ENCODE measurements at places on chromosomes 3 and 15. TPM values are rescaled to one million over a fixed set of nuclear protein-coding genes. Genes with fewer than 3 reads are reported as not detected.

The CCDC33 gene
- total RNA-seq = not detected

GRCh38 chr3:195224156-195224979 is 46.6 kb downstream of the XXYLT1 start:
- DNase-seq = no peak

- no peak for DNase-seq
Observed at GRCh38 chr3:38655708-38656300, 6.3 kb upstream of the SCN5A start.

- DNase-seq = no peak
Observed at GRCh38 chr3:13417166-13417947, 2.8 kb downstream of the NUP210 start.

- no peak for DNase-seq
Observed at GRCh38 chr15:101504373-101504772, 14.9 kb upstream of the PCSK6 start.

DNA sequence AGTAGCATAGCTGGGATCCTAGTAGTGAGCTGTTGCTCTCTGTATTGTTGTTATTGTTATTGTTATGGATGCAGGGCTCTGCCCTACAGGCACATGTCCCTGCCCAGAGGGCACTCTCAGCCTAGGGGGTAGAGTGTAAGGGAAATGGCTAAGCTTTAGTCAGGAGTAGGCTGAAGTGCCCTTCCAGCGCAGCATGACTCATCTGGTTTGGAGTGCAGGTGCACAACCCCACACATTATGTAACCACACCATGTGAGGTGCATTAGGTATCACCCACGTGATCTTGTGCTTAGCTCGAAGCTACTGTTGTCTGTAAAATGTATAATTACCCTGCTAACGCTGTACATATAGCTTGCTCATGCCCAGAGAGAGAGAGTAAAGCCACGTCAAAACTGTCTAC is 48.3 kb upstream of the TIPARP start:
- DNase-seq = no peak

DNA sequence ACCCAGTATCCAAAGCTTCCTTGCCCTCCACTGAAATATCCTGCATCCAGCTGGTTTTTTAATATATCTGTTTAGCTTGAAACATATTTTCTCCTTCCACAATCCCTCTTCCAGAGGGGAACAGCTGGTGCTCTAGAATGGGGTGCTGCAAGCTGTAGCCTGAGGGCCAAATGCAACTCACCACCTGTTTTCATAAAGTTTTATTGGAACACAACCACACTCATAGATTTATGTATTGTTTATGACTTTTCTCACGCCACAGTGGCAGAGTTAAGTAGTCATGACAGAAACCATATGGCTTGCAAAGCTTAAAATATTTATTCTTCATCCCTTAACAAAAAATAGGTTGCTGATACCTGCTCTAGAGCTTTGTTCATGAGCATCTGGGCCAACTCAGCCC is 298.7 kb downstream of the CLSTN2 start:
- DNase-seq = no peak

The GRM7 gene
- total RNA-seq = 0.22 TPM

The FSD2 gene
- not detected for total RNA-seq

DNA sequence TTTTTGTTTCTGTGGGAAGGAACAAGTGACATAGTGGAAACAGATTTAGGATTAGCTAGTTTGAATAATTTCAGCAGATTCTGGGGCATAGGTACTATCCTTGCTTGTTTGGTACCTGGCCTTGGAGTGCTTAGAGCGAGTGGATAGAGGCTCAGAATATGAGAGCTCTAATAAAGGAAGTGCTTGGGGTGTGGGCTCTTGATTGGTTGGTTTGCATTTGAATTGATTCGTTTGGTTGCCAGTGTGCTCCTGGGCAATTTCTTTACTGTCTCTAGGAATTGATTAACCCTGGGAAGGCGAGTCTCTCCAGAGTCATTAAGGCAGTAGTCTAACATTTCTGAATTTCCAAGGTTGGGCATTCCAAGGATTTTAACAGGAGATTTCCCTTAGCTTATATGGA is 98.0 kb downstream of the DTWD1 start:
- no peak for DNase-seq

- DNase-seq = peak; percentile 30
Observed at GRCh38 chr3:140736863-140737460, 59.1 kb downstream of the TRIM42 start.

GRCh38 chr3:132311316-132311715 is 5.9 kb upstream of the ACP3 start:
- DNase-seq = no peak

The PSTPIP1 gene
- total RNA-seq = 13.6 TPM

- DNase-seq = no peak
Observed at GRCh38 chr3:179848711-179849110, 188.0 kb downstream of the PEX5L start.

The RASL12 gene
- total RNA-seq = 82.0 TPM

GRCh38 chr15:58522391-58522790 is 90.6 kb downstream of the LIPC start:
- no peak for DNase-seq

The OCA2 gene
- total RNA-seq = not detected

DNA sequence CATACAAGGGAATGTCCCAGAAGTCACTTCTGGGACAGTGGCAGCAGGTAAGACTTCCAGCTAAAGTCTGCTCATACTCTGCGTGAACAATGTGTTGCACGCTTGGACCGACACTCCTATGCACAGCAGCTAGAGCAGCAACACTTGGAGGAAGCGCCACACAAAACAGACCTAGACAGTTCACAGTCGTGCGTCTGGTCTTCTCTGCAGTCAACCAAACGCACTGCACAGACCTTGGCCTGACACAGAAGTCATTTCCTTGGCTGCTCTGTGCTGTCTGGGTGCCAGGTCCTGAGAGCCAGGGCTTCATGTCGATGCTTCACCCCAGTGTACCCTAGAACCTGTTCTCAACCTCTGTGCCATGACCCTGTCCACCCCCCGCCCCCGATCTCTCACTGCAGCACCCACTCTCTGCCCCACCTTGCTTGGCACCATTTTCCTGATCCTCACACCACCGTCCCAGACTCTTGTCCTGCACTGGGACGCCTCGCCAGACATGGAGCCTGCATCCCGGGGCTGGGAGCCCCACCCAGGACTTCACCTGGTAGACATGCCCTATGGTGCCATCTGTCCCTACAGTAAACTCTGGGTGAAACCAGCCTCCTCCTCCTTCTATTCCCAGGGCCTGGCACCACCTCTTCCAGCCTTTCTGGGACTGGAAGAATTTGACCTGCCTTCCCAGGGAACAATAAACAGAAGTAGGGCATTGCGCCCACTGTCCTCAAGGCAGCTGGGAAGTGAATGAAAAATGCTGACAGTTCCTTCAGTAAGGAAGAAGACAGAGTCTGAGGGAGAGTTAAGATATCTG is 3.1 kb downstream of the ATP10A start:
- no peak for DNase-seq

Measured in tibial nerve (tissue), 4 donors.